ENCODE measurements at places on chromosomes 3 and 15.

- peak overlapping the region; percentile 60 for H3K27ac ChIP-seq
- H3K4me1 ChIP-seq = peaks cover 36% of the 10 kb centered on the region
- no peak for DNase-seq
Observed at GRCh38 chr3:27533718-27534573, 49.8 kb upstream of the SLC4A7 start.

GRCh38 chr3:65181391-65181871 lies 493.6 kb upstream of the ADAMTS9 start:
- H3K4me1 ChIP-seq = no peaks in the 10 kb centered on the region
- no peaks in the 10 kb centered on the region for H3K36me3 ChIP-seq
- no peak overlapping the region for H3K4me3 ChIP-seq
- H3K27me3 ChIP-seq = no peaks in the 10 kb centered on the region

DNA sequence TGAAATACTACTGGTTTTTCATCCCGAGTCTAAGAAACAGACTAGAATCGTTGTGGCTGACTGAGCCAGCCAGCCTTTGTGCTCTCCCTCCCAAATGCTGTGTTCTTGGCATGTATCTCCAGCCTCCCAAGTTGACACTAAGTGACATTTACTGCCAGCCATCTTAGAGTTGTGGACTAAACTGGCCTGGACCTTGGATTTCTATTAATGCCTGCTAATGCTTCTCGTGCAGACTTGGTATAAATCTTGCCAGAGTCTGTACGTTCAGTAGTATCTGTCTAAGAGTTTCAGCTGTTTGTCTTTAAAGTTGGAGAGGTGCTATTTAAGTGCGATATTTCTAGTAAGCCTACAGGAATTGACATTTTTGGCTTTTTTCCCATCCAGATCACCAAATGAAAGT lies 166.6 kb upstream of the BHLHE40 start:
- H3K27me3 ChIP-seq = no peaks in the 10 kb centered on the region
- H3K27ac ChIP-seq = no peak overlapping the region
- no peak overlapping the region for H3K4me3 ChIP-seq
- H3K36me3 ChIP-seq = no peaks in the 10 kb centered on the region
- H3K4me1 ChIP-seq = peaks cover 32% of the 10 kb centered on the region

DNA sequence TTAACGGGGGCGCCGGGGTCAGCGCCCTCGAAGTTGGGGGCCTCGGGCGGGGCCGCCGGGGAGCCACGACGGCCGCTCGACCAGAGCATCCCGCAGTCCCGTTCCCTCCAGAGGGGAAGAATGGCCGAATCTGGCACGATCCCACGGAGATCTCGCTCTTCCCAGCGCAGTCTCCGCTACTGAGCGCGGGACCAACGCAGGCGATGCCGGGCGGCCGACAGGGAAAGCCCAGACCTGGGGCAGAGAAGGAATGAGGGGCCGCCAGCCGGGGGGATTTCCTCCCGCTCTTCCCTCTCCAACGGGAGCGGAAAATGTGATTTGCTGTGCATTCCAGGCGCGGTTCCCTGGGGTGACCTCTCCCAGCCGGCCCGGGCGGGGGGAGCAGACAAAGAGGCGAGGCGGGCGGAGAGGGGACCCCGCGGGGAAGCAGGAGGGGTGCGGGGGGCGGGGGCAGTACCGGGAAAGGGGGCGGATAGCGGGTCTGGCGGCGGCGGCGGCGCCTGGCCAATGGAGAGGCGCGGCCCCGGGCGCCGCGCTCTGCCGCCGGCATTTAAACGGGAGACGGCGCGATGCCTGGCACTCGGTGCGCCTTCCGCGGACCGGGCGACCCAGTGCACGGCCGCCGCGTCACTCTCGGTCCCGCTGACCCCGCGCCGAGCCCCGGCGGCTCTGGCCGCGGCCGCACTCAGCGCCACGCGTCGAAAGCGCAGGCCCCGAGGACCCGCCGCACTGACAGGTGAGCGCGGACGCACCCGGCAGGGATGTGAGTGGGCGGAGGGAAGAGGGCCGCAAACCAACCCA lies at the start of gene GREM1:
TSS of gene GREM1 (plus strand) at position 579 of the 801 bp plus-strand sequence. CDS start 12,687 bp downstream, outside the sequence.
- peak within 1 kb of the TSS; percentile 29 for H3K4me3 ChIP-seq
- DNase-seq = no peak
- H3K4me1 ChIP-seq = peaks cover 12% of the 10 kb centered on the region
- H3K27me3 ChIP-seq = peaks cover 3% of the 10 kb centered on the region
- peak within 1 kb of the TSS; percentile 65 for H3K27ac ChIP-seq
- no peaks in the 10 kb centered on the region for H3K36me3 ChIP-seq

DNA sequence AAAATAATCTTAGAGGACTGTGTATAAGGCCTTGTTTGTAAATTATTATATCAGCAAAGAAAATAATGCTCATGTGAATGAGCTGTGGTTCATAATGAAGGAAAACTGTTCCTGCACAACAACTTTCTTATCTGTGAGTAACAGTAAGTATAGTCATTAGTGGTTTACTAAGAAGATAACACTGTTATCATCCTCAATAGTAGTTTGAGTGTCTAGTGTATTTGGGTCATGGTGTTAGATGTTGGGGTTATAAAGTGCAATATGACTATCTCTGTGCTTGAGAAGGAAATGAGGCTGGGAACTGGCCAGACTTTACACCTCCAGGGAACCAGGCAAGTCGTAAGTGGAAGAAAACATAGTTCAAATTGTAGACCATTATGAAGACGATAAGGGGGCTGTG lies 15.6 kb downstream of the VPS8 start:
- DNase-seq = no peak
- no peak overlapping the region for H3K27ac ChIP-seq
- no peak overlapping the region for H3K4me3 ChIP-seq
- H3K27me3 ChIP-seq = no peaks in the 10 kb centered on the region

DNA sequence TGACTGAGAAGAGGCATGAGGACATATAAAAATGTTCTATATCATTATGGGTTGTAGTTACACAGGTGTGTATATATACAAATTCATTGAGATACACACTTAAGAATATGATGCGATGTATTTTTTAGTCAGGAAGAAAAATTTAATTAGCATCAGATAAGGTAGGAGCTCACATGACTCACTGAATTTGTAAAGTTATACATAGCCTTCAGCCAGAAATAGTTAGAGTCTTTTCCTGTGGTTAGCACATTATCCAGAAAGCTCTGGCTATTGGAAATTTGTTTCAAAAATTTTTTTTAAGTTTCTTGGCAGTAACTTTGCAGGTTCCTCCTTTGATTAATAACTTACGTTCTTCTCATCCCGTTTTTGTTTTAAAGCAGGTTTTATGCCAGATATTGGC lies 88.6 kb downstream of the STT3B start:
- H3K36me3 ChIP-seq = peaks cover 3% of the 10 kb centered on the region
- no peaks in the 10 kb centered on the region for H3K27me3 ChIP-seq
- H3K27ac ChIP-seq = no peak overlapping the region

- H3K4me3 ChIP-seq = no peak overlapping the region
- no peaks in the 10 kb centered on the region for H3K36me3 ChIP-seq
- no peaks in the 10 kb centered on the region for H3K27me3 ChIP-seq
- H3K27ac ChIP-seq = no peak overlapping the region
- H3K4me1 ChIP-seq = no peaks in the 10 kb centered on the region
- no peak for DNase-seq
Observed at GRCh38 chr3:161508852-161509477, 12.4 kb downstream of the OTOL1 start.

GRCh38 chr3:48398701-48399386 lies 26.8 kb downstream of the FBXW12 start:
- no peak for DNase-seq
- H3K4me1 ChIP-seq = peaks cover 13% of the 10 kb centered on the region
- H3K27me3 ChIP-seq = no peaks in the 10 kb centered on the region
- peaks cover 13% of the 10 kb centered on the region for H3K36me3 ChIP-seq
- no peak overlapping the region for H3K4me3 ChIP-seq

GRCh38 chr15:65839354-65839901 lies 29.9 kb upstream of the RAB11A start:
- H3K4me1 ChIP-seq = no peaks in the 10 kb centered on the region
- DNase-seq = no peak
- no peak overlapping the region for H3K27ac ChIP-seq
- no peaks in the 10 kb centered on the region for H3K27me3 ChIP-seq
- H3K4me3 ChIP-seq = no peak overlapping the region

DNA sequence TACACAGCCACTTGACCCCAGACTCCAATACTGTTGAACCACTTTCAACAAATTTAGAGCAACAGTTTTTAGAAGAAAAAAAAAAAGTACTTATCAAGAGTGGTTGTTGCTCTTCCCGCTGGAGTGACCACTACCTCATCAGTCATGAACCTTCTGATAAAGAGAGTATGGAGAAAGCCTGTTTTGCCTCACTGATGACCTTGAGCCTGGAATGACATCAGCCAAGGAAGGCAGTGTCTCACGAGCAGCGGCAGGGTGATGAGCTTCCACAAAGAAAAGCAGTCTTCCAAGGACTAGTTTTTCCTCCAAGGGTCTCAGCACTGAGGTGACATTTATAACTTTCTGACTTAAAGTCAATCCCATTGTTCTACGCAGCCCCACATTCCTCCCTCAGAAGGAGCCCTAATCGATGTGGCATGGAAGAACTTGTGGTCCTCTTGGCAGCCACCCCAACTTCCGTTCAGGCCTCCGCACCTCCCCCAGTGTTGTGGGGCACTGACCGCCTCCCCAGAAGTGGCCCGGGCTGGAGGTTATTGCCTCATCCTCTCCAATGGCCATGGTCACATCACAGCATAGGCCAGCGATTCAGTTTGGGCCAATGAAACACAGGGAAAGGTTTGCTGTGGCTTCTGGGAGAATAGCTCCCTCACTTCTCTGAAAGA lies 1.8 kb upstream of the CYP11A1 start:
- DNase-seq = no peak
- peaks cover 49% of the 10 kb centered on the region for H3K4me1 ChIP-seq
- H3K27me3 ChIP-seq = peaks cover 26% of the 10 kb centered on the region
- H3K36me3 ChIP-seq = no peaks in the 10 kb centered on the region

DNA sequence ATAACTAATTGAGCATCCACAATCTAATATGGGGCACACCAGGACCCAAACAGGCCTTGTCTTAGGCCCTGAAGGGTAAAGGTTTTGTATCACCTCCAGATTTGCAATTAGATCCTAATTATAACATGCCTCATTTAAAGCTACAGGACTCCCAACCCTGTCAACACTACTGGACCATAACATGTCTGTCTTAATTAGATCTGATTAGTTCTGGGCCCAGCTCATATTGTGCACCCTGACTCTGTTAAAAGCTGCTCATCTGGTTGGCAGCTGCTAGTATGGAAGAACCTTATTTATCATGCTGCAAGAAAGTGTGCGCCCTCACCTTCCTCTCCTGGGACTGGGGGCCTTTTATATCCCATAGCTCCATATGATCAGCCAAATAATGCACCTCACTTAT lies 457.8 kb downstream of the ROBO1 start:
- no peak overlapping the region for H3K4me3 ChIP-seq
- H3K27ac ChIP-seq = no peak overlapping the region
